Posterior vena cava (tissue), 2 donors: ENCODE measurements at places on chromosomes 16 and 17.

DNA sequence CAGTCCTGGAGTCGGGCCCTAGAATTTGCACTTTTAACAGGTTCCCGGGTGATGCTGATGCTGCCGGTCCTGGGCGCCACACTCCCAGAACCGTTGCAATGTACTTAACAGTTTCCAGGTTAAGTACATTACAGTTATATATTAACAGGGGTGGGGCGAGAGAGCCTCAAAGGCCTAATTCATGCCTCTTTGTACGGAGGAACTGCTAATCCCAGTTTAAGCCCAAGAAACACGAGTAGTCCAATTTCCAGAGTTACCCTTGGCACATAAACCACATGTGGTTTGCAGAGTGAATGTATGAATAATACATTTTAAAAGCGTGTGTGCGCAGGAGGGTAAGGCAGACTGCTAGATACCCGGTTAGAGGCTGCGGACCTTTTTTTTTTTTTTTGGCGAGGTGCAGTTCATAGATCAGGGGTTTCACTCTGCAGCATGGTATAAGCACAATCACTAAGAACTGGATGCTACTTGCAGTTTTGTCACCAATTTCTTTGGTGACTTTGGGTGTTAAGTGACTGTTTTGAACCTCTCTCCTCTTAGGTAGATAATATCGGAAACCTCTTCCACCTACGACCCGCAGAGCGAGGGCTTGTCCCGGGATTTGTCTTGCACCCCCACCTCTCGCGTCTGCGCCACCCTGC is 713 bp downstream of the COX11 start:
- no peak for DNase-seq

- DNase-seq = no peak
These were observed 14.3 kb downstream of the ZP2 start for GRCh38 chr16:21197112-21197511.

GRCh38 chr17:62172492-62173291 is 107.6 kb upstream of the MED13 start:
- DNase-seq = no peak

GRCh38 chr17:17849147-17849820 is 12.5 kb upstream of the SREBF1 start:
- peak; percentile 95 for DNase-seq

DNA sequence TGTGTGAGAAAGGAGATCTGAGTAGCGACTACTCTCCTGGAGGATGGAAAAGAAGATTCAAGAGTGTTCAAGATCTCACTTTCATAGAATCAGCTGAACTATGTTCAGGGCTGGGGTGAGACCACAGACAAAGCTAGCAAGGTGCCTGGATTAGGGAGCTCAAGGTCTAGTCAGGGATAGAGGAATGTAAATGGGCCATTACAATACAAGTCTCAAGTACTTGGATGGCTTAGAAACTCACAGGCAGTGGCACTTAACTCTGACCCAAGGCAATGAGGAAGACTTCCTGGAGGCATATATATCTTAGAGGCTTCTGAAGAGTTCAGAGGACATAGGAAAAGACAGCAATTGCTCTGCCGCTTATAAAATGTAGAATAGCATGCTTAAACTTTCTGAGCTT is 184.9 kb upstream of the CDH11 start:
- DNase-seq = no peak

DNA sequence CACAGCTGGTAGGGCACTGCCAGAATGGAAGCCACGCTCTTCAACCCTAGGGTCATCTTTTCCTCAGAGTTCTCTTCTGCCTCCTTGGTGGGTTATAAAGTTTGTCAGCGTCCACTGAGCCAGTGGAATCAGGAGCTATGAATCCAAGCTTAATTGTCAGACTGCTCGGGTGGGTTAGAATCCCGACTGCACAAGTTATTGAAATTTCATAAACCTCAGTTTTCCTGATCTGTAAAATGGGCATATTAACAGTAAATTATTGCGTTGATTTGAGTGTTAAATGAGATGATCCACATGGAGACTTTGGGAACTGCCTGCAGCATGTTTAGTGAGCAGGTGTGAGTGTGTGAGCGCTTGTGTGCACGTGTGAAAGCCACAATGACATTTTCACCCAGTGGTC is 400.5 kb upstream of the CDH11 start:
- no peak for DNase-seq

DNA sequence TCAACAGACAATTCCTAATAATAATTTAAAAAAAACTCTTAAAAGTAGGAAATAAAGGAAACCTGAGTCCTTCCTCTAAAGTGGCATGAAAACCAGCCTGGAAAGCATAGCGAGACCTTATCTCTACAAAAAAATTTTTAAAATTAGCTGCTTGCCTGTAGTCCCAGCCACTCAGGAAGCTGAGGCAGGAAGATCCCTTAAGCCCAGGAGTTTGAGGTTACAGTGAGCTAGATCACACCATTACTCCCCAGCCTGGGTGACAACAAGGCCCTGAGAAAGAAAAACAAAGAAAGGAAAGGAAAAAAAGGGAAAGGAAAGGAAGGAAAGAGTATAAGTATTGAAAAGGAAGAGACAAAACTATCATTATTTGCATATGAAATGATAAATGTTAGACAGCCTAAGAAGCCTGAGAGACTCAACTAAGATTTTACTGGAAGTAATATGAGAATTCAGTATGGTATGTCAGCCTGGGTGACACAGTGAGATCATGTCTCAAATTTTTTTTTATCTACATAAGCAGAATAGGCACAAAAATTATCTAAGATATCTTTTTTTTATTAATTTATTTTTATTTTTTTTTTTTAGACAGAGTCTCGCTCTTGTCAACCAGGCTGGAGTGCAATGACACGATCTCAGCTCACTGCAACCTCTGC is 113.0 kb downstream of the GOSR1 start:
- no peak for DNase-seq

DNA sequence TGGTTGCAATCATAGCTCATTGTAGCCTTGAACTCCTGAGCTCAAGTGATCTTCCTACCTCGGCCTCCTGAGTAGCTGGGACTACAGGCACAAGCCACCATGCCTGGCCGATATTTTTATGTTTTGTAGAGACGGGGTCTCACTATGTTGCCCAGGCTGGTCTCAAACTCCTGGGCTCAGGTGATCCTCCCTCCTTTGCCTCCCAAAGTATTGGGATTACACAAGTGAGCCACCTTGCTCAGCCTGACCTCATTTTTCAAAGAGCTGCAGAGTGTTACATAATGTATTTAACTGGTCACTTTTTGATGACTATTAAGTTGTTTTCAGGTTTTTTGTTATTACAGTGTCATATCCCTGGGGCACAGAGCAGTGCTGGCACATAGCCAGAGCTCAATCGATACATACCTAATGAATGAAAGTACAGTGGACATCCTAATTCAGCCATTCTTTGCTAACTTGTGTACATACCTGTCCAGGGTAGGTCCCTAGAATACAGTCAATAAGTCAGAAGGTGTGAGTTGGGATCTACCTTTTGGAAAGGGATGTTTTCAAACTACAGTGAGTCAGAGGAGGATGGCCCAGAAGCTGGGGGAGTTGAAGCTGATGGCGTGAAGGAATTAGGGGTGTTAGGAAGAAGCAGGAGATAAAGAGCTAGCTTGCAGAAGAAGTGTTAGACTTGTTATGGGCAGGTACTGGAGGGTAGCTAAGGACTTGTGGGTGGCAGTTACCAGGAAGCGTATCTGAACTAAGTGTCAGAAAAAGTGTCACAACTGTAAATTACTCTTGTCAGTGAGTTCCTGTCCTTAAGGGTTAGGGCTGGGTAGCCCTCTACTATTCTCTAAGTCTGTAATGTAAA is 20.1 kb upstream of the CYLD start:
- DNase-seq = no peak

DNA sequence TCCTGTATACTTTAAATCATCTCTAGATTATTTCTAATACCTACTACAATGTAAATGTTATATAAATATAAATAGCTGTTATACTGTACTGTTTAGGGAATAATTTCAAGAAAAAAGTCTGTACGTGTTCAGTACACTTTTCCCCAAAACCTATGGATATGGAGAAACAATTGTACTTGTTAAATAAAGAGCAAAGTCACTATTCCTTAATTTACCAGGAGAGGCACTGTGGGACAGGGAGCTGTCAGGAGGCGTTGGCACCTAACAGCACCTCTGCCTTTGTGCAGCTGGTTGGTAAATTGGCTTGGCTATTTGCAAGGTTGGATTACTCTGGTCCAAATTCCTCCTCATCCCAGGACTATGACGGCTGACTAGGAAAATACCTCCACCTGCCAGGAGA is 28.0 kb downstream of the CRHR1 start:
- no peak for DNase-seq

DNA sequence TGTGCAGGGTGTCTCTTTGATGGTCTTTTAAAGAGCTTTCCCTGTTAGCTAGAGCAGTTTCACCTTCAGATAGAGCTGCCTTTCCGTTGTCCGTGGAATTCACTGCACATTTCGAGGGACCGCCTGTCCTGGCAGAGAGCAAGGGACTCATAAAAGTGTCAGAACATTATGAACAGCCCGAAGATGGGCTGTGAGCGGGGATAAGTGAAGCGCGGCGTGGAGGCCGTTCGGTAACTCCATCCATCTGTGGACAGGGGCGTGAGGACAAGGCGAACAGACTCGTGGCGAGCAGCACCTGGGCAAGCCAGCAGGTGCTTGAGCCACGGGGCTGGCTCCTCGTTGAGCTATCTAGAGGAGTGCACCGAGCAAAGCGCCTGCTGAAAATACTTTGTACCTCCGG is 371.2 kb downstream of the MAF start:
- no peak for DNase-seq

DNA sequence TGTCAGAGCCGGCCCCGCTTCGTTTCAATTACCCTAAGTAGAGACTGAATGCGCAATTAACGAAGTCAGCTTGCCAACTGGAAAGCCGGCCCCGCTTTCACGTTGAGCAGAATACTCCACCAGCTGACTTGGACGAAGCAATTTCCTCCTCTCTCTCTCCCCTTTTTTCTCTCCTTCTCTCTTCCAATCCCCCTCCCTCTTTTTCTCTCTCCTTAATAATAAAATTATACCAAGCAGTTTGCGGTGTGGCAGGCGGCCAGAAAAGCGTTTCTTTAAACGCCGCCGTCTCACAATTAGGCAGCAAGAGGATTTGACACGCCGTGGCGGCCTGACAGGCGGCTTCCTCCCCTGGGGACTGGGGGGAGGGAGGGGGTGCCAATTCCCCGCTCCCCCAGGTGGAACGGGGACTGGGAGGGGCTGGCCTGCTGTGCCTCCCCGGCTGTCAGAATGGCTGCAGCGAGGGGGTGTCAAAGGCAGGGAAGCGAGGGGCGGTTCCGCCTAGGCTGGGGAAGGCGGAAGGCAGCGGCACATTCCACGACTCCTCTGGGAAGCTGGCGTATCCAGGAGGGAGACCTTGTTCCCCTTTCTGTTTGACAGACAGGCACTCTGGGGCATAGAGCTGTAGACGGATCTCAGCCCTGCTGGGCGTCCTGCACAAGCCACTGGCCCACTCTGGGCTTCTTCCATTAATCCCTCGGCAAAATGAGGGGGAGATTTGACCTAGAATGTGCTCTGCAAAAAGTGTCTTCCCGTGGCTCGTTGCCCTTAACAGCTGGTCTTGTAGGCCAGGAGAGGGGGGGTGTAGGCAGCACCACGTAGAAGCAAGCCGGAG is 52.7 kb downstream of the SREBF1 start:
- DNase-seq = peak; percentile 86

DNA sequence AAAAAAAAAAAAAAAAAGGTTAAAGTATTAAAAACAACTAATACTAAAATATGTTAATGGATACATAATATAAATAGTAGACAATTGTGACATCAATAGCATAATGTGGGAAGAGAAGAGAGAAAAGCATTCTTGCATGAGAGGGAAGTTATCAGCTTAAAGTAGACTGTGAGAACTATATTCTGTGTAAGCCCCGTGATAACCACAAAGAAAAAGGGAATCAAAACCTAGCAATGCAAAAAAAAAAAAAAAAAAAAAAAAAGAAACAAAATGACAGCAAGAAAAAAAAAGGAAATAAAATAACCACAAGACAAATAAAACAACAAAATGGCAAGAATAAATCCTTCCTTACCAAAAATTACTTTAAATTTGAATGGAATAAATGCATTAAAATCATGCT is 39.8 kb upstream of the MYLK3 start:
- DNase-seq = no peak

DNA sequence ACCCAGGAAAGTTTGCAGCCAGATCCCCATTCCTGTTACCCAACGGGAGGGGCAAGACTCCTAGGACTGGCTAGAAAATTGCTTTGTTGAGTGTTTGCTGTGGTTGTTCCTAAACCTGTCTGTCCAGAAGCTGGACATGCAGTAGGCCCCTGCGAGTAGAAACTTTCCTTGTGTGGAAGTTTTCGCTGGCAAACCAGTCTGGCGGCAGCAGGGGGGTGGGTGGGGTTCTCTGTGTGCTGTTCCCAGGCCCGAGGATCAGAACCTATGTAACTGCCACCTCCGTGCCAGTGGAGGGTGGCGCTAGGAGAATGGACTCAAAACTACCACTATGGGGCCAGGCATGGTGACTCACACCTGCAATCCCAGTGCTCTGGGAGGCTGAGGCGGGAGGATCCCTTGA is 9.2 kb downstream of the SGSM2 start:
- no peak for DNase-seq

GRCh38 chr16:70659546-70659945 is 13.2 kb downstream of the IL34 start:
- peak; percentile 71 for DNase-seq

DNA sequence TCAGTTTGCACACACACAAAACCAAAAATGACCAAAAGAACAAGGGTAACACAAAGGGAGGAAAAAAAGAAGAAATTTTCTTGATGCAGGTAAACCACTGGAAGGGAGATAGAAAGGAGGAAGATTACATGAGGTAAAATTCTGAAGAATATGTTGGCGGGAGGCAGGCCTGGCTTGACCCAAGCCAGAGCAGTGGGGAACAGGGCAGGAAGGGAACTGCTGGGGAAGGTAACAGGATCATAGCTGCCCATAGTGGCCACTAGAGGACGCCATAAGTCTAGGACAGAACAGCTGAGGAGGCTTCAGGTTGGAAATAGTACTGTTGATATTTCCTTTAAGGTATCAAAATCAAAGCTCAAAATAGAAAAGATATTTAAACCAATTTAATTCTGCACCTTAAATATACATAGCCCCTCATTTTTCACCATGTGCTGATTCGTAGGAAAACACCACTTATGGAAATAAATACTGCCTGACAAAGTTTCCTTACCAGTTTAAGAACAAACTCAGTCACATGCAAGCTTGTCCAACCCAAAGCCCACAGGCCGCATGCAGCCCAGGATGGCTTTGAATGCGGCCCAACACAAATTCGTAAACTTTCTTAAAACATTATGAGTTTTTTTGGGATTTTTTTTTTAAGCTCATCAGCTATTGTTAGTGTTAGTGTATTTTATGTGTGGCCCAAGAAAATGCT is 15.5 kb downstream of the VPS35 start:
- no peak for DNase-seq
